ENCODE measurements at places on chromosomes 12 and 14. TPM values are rescaled to one million over a fixed set of nuclear protein-coding genes. Genes with fewer than 3 reads are reported as not detected.

DNA sequence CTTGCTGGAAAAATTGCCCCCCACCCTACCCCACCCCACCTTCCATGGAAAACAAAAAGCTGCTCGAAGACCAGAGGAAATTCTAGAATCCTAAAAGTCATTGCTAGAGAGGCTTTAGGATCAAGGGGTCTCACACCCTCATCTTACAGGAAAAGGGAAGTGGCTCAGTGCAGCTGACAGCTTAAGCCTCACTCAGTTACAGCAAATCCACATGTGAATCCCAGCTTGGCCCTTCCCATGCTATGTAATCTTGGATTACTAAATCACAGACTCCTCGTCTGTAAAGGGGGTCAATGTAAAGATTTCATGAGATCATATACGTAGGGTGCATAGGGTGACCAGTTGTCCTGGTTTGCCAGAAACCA, 25.9 kb downstream of the CMKLR1 start:
- DNase-seq = no peak

SH2B3 gene
- total RNA-seq = 15.3 TPM

GRCh38 chr12:46005151-46005797, 14.9 kb upstream of the SCAF11 start:
- DNase-seq = no peak

DNA sequence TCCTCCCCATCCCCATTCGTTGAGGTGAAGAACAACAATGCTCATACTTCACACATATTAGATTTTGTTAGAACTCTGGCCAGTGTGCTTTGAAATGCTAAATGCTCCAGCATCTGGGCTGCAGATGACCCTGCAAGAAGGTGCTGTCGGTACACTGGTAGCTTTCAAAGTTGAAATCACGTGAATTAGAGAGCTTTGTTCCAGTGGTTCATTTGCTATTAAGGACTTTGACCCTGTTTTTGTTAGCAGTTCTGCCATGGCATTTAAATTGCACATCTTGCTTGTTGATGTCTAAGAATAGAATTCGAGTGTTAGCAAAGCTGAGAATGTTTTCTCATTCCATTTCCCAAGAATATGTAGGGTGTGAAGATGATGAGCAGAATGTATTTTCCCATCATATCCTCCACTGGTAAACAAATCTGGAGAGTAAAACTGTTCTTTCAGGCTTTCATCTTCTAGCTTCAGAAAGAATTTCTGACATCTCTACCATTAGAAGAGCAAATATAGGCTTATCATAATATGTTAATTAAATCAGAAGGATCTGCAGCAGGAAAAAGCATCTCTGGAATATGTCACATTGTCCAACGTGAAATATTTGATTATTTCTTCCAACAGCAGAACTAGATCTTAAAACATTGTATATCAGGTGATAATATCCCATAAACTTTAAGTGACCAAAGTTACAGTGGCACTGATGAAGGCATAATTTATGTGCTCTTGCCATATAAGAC, 98.8 kb upstream of the PDE3A start:
- no peak for DNase-seq

GRCh38 chr14:94930690-94931089, 160.8 kb upstream of the GSC start:
- no peak for DNase-seq

DNA sequence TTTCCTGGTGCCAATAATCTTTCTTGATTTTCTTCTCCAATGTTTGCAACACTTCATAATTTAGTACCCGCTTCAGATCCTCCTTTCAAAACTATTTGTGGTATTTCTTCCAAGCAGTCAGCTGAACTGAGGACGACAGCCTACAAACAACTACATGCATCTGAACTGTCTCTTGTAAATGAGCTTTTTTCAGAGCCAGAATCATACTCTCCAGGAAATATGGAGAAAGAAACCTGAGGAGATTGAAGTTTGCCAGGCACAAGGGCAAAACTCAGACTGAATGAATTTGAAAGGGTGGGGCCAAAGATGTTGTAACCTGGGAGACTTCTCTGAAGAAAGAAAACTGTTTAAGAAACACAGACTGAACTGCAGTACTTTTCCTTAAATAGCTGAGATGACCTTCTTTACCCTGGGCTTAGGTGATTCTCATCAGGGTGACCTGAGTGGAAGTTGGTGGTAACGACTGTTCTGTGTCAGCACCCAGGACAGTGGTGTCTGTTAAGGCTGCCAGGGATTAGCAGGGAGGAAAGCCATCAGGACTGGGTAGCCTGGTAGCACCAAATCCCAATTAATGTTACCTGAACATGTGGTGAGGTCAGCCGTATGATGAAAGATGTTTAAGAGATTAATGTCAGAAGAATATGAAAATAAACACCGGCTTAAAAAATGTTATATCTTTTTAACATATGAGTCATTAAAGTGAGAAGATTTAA, 95.0 kb downstream of the TGFB3 start:
- no peak for DNase-seq

GRCh38 chr14:49769581-49770211, 1.7 kb downstream of the KLHDC2 start:
- DNase-seq = no peak

DNA sequence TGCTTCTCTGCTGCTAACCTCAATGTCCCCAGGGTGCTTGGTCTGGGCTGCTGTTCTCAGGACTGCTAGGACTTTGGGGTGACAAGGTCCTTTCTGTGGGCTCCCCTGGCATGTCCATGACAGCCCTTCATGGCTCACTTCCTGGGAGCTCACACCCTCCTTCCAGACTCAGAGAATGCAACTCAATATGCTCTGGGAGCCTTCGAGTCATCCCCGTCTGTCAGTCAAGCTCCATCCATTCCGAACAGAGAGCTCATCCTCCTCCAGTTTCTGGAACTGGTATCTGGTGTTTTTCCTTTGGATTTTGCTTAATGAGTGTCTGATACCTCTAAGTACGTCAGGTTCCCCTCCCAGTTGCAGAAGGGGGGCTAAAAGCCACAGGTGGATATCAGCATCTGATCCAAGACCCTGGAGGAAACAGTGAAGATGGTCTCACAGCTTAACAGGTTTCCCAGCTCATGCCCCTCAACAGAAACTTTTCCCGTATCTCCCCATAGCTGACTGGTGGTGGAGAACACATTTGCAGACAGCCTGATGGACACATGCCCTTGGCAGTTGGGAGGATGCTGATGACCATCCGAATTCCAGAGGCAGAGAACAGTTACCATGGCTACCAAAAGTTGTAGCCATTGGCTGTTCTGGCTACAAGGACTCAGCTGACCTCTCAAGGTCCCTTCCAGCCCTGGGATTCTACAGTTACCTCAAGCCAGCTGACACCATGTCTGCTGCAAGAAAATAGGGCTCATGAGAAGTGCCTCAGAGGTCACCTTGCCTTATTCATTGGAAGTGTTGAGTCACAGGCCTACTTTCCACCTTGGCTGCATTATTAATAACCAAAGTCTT, 9.5 kb upstream of the RAB35 start:
- no peak for DNase-seq

DNA sequence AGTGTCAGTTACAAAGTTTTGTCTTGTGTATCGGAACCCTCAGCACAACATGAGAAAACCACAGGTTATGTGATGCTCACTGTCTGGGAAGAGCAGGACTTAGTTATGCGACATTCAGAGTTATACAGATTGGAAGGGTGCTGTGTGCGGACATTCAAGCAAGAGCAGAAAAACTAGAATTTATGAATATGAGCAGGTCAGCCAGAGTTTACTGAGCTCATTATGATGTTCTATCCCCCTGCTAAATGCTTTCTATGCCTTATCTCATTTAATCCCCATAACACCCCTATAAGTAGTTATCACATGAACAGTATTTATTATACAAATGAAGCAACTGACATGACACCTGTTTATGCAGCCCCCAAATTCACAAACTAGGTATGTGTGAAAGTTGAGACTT, 1083.2 kb downstream of the FLRT2 start:
- DNase-seq = peak; percentile 42

PTPN21 gene
- total RNA-seq = 22.4 TPM

DNA sequence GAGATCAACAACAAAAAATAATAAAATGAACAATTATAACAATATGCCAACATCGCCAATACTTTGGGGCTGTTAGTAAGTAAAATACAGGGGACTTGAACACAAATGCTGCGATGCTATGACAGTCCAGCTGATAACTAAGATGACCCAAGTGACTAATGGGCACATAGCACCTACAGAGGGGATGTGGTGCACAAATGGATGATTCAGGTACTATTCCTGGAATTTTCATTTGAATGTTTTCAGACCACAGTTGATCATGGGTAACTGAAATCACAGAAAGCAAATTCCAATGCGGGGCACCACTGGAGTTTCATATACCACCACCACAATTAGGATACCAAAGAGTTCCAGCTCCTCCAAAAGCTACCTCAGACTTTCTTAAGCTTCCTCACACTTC, 82.9 kb downstream of the RCOR1 start:
- no peak for DNase-seq

VRTN gene
- not detected for total RNA-seq

DNA sequence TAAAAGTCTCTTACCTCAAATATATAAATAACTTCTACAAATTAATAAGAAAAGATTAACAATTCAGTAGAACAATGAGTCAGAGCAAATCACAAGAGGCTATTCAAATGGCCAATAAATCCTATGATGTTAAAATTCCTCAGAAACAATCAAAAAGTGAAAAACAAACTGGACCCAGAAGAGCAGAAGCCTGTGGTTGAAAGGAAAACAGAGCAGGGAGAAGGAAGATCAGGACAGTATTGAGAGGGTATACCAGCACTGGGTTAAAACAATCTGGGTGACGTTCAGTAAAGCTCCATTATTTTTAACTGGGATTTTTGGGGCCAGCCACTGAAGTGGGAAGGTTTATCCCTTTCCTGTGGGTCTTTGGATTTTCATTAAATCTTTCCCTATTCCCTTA, 39.7 kb upstream of the PCED1B start:
- no peak for DNase-seq

GRCh38 chr12:54337280-54337842, 12.4 kb downstream of the COPZ1 start:
- DNase-seq = no peak

DNA sequence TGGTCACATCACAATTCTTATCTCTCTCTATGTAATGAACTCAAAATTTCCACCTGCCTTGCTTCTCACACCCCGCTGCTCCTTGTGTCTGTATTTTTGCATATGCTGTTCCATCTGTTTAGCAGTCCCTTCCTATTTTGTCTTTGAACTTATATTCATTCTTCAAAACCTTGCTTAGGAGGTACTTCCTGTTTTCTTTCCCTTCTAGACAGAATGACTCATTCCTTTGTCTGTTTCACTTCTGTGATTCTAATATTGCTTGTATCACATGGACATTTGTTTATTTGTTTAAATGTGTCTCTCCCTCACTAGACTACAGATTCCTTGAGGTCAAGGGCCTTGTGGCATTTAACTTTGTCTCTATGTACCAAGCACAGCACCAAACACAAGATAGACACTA, 424.2 kb downstream of the ETNK1 start:
- no peak for DNase-seq

GRCh38 chr12:96136161-96136560, 58.0 kb upstream of the ELK3 start:
- DNase-seq = no peak

DNA sequence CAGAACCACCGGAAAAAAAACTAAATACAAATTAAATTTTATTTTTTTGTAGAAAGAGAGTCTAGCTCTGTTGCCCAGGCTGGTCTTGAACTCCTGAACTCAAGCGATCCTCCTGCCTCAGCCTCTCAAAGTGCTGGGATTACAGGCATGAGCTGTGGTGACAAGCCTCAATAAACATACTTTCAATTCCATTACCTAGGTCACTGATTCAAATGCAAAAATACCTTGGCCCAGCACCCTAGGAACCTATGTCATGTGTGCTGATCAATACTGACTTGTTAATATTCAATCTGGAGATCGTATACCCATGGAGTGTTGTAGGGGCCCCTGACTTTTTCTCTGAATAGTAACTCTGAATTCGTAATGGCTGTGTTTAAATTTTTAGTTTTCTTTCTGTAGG, 7.1 kb upstream of the TMEM30B start:
- no peak for DNase-seq

PMEL gene
- 1.5 TPM for total RNA-seq

GRCh38 chr12:64412459-64412858, 8.3 kb downstream of the XPOT start:
- DNase-seq = no peak

GRCh38 chr12:120067901-120068300, 48.7 kb downstream of the RAB35 start:
- DNase-seq = no peak

DNA sequence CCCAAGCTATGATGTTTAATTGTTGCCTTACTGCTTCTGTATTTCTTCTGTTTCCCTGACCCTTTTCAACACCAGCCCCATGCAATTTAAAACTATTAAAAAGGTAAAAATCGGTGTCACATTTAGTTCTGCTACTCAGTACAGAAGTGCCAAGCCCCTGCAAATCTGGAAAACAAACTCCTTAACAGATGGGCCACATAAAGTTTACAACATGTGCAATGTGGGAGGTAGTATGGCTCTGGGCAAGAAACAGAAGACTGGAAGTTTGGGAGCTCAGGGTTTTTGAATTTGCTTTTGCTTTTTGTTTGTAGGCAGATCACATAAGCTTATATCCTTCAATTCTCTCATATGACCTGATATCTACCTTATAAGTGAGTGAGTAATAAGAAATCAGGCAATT, 404.0 kb upstream of the ATP2B1 start:
- DNase-seq = no peak

BCL2L14 gene
- total RNA-seq = 3.4 TPM

GRCh38 chr12:59895166-59895775, 299.4 kb downstream of the SLC16A7 start:
- DNase-seq = no peak

KRR1 gene
- total RNA-seq = 71.6 TPM

KRT6C gene
- total RNA-seq = not detected

DNA sequence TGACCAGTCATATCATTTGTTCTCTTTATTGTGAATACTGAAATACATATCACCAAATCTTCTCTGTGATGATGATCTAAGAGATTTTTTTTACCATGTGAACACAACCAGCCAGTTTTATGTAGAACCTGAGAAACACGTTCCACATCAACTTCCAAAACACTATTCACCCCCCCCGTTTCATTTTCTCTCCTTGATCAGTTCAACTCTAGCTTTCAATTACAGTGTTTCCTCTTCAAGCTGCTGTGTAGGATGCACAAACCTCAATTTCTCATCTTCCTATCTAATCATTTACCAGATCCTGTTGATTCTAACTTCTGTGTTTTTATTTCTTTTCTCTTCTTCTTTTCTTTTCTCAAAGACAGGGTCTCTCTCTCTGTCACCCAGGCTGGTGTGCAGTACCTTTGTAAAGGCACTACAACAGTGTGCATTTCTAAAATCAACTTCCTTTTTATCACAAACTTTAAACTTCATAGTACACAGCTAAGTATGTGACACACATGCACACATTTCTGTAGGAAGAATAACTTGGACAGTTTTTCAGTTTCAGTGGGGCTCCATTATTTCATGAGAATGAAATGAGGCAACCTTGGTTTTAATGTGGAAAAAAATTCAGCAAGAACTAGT, 149.9 kb upstream of the FBXO33 start:
- no peak for DNase-seq

DNA sequence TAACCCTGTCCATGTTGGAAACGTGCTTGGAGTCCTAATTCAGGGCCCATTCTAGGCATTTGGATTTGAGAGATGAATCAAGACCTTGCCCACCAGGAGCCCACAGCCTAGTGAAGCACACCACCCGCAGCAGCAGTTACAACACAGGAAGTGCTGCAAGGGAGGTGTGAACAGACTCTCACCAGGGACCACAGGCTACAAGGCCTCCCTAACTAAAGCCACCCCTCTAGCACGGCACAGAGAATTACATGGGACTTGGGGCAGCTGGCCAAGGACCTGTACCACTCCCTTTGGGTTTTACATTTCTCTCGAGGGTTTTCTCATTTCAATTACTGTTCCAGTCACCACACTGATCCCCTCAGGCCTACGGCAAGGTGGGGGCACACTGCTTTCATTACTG, 49.5 kb upstream of the FOXN3 start:
- DNase-seq = no peak
